ENCODE measurements at places on chromosomes 16 and 17. TPM values are rescaled to one million over a fixed set of nuclear protein-coding genes. Genes with fewer than 3 reads are reported as not detected.

DNA sequence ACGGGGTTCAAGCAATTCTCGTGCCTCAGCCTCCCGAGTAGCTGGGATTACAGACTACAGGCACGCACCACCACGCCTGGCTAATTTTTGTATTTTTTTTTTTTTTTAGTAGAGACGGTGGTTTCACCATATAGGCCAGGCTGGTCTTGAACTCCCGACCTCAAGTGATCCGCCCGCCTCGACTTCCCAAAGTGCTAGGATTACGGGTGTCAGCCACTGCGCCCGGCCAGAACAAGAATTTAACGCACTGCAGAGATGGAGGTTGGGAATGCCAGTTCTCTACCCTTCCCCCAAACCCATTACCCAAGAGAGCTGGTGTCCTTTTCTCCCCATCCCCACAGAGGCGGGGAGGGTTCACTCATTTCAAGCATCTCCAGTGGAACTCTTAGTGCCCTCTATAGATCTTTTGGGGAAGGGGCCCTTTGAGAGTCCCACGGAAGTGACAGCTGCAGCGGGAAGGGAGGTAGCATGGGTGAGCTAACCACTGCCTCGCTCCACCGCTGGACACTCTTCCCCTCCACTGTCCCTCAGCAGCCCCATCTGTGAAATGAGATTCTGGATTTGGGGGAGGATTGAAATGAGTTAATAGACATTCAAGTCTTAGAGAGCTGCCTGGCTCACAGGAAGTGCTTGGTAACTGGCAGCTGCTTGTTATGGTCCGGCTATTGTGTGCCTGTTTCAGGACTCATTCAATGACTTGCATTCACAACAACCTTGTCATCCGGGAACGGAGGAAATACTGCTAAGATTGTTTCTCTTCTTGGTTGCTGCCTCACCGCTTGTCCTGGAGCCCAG is 3.5 kb upstream of the UBALD2 start:
- no peaks in the 10 kb centered on the region for H3K36me3 ChIP-seq
- peaks cover 74% of the 10 kb centered on the region for H3K4me1 ChIP-seq
- H3K27ac ChIP-seq: peak overlapping the region; percentile 94
- no peaks in the 10 kb centered on the region for H3K27me3 ChIP-seq
- no peak for DNase-seq
- no peak overlapping the region for H3K4me3 ChIP-seq

GRCh38 chr16:8295513-8296237 is 294.6 kb downstream of the TMEM114 start:
- no peaks in the 10 kb centered on the region for H3K36me3 ChIP-seq
- no peaks in the 10 kb centered on the region for H3K27me3 ChIP-seq
- no peak overlapping the region for H3K4me3 ChIP-seq
- DNase-seq: no peak

GRCh38 chr17:75034236-75034908 is 12.4 kb downstream of the ATP5PD start:
- peak overlapping the region; percentile 30 for H3K4me3 ChIP-seq
- peak; percentile 90 for DNase-seq
- H3K27ac ChIP-seq: peak overlapping the region; percentile 81
- H3K36me3 ChIP-seq: peaks cover 2% of the 10 kb centered on the region
- H3K4me1 ChIP-seq: peaks cover 32% of the 10 kb centered on the region

DNA sequence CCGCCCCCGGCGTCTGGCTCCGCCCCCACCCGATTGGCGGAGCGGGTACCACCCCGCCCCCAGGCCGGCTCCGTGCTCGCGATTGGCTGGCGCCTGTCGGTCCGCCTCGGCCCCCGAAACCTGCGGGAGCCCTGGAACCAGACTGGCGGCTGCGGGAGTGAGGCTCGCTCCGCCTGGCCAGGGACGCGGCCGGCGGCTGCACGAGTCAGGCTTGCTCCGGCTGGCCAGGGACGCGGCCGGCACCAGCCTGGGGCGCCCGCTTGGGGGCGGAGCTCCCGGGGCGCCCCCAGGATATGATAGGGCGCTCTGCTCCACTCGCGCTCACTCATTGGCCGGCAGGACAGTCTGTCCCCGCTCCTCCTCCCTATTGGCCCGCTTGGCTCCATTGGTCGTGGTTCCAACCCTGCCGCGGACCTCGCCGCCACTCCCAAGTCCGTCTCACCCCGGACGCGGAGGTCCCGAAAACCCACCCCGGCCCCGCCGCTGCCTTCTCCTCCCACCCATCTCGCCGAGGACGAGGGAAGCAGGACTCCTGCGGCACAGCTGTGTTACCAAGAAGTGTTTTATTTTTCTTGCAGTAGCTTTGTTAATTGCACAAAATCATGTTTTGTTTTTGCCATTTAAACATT is 340 bp upstream of the ROGDI start:
- no peaks in the 10 kb centered on the region for H3K36me3 ChIP-seq
- peak overlapping the region; percentile 97 for H3K4me3 ChIP-seq
- peak; percentile 93 for DNase-seq
- H3K27me3 ChIP-seq: no peaks in the 10 kb centered on the region
- peak overlapping the region; percentile 87 for H3K27ac ChIP-seq

DNA sequence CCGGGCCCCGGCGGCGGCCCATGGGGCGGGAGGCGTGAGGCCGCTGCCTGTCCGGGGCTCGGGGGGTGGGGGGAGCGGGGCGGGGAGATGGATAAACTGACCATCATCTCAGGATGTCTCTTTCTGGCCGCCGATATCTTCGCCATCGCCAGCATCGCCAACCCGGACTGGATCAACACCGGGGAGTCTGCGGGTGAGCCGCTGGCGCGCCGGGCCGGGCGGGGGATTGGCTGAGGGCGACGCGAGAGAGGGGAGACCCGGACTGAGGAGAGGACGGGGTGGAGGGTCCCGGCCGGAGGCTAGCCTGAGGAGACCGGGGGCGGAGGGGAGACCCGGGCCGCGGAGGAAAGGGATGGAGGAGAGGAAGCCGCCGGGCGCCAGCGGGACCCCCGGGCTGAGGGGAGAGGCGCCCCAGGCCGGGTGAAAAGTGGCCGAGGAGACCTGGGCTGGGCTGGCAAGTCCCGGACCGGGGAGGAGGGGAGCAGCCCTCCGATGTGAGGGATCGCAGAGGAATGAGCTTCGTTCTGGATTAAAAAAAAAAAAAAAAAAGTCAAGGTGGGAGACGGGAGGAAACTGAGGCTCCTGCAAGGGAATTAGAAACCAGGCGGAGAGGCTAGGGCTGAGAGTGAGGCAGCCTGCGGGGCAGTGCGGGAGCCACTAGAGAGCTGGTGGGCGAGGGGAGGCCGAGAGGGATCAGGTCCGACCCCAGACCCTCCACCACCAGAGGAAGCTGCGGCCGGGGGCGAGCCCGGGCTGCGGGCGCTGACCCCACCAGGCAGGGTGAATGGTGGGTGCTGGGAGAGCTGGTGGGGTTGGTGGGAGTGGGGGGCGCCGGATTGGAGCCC is 526 bp downstream of the MOSMO start:
- H3K27me3 ChIP-seq: no peaks in the 10 kb centered on the region
- H3K4me1 ChIP-seq: peaks cover 16% of the 10 kb centered on the region
- peak; percentile 14 for DNase-seq
- no peaks in the 10 kb centered on the region for H3K36me3 ChIP-seq
- peak overlapping the region; percentile 52 for H3K27ac ChIP-seq

NLRC5 gene
- 8.3 TPM for total RNA-seq

Measured in body of pancreas (tissue), 4 donors.